WTC11 (cell line): ENCODE measurements at places on chromosomes 5 and 9. TPM values are rescaled to one million over a fixed set of nuclear protein-coding genes. Genes with fewer than 3 reads are reported as not detected.

The RGS7BP gene
- 1.7 to 5.1 TPM (median 3.4 TPM) in 3 replicates for total RNA-seq

The CCL27 gene
- total RNA-seq = 0.68 to 1.0 TPM (median 0.89 TPM) in 3 replicates

The SPINK1 gene
- 5.4 to 10.6 TPM (median 5.5 TPM) in 3 replicates for total RNA-seq

The GPR151 gene
- total RNA-seq = not detected in 3 replicates

The PAIP2 gene
- 122 to 126 TPM (median 126 TPM) in 3 replicates for total RNA-seq

The ENTPD2 gene
- 8.3 to 9.6 TPM (median 9.2 TPM) in 3 replicates for total RNA-seq

The TRAF2 gene
- 55.0 to 62.5 TPM (median 61.3 TPM) in 3 replicates for total RNA-seq

The LMX1B gene
- 4.6 to 12.4 TPM (median 5.1 TPM) in 3 replicates for total RNA-seq
